IMR-90 (cell line): ENCODE measurements at places on chromosomes 12 and 14. TPM values are rescaled to one million over a fixed set of nuclear protein-coding genes. Genes with fewer than 3 reads are reported as not detected.

DNA sequence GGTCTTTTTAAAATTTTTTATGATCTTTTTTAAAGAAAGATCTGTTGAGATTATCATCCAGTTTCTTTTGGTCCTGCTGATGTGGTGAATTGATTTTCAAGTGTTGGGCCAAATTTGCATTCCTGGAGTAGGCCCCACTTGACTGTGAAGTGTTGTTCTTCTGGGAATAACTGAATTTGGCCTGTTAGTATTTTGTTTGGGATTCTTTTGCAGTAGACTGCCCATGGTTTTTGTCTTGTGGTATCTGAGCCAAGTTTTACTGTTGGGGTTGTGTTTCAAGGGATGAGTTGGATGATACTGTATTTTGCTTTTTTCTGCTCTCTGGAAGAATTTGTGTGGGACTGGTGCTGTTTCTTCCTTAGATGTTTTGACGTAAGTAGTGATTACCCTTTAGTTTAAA is 4.0 kb upstream of the SYCP3 start:
- no peaks in the 10 kb centered on the region for H3K4me1 ChIP-seq
- no peak overlapping the region for H3K27ac ChIP-seq
- no peaks in the 10 kb centered on the region for H3K27me3 ChIP-seq
- no peak for DNase-seq
- H3K36me3 ChIP-seq, result peaks cover 23% of the 10 kb centered on the region

DNA sequence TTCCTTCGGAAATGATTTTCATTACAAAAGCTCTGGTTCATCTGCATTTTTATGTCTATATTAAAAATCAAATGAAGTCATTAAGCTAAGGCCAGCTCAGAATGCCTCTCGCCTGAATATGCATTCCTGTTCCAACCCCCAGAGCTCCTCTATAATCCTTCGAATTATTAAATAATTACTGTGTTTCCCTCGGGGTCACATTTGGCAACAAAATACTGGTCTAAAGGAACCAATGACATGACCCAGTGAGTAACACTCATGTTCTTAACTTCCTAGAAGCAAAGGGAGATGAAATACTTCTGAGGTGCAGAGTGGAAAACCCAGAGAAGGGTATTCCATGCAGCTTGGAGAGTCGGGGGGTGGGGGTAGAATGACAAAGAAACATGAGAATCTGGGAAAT is 68.3 kb downstream of the FOXN3 start:
- no peak overlapping the region for H3K27ac ChIP-seq
- H3K4me1 ChIP-seq, result peaks cover 16% of the 10 kb centered on the region
- no peak overlapping the region for H3K4me3 ChIP-seq
- no peaks in the 10 kb centered on the region for H3K27me3 ChIP-seq

GRCh38 chr14:100713705-100714104 is 13.0 kb upstream of the DLK1 start:
- peaks cover 48% of the 10 kb centered on the region for H3K27me3 ChIP-seq
- no peaks in the 10 kb centered on the region; the same call in 1 of the 2 replicates for H3K4me1 ChIP-seq
- H3K27ac ChIP-seq, result no peak overlapping the region
- H3K4me3 ChIP-seq, result no peak overlapping the region
- H3K36me3 ChIP-seq, result no peaks in the 10 kb centered on the region

DNA sequence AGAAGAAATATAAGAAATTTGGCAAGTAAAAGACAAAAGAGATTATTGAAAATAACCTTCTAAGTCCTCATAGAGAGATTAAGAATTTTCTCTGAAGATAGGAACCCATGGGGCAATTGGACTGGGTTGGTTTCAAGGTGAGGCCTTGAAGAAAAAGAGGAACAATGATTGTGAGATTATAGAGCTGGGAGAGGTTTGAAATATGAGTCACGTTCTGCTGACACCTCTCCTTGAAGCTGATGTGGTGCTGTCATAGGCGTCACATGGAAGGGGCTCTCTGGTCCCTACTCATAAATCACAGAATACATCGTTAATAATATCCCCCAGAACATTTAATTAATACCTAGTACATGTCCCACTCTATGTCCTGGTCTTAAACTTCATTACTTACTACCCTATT is 227.6 kb upstream of the PDE3A start:
- H3K4me1 ChIP-seq, result peaks cover 4% of the 10 kb centered on the region; the same call in 1 of the 2 replicates
- H3K4me3 ChIP-seq, result no peak overlapping the region
- no peaks in the 10 kb centered on the region for H3K27me3 ChIP-seq
- no peak overlapping the region for H3K27ac ChIP-seq

Gene SLC22A17
- total RNA-seq, result 6.4 and 6.6 TPM in 2 replicates

DNA sequence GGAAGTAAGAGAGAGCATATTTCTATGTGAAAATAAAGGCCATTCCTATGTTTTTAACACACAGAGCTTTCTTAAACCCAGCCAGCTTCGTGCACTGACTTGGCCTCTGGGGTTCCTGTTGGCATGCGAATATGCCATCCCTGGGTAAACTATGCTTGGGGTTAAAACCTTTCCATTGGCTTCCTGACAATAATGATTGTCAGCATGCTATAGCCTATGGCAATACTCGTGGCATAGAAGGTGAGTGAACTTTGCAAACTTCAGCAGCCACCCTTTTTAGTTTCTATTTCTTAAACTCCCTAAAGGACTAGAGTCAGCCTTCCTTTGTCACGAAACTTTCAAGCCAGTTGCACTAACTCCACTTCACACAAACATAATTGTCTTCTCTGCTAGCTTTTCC is 148.4 kb upstream of the RGS6 start:
- H3K27me3 ChIP-seq, result no peaks in the 10 kb centered on the region
- peaks cover 3% of the 10 kb centered on the region; the same call in 1 of the 2 replicates for H3K4me1 ChIP-seq
- H3K4me3 ChIP-seq, result no peak overlapping the region
- no peaks in the 10 kb centered on the region for H3K36me3 ChIP-seq
- H3K27ac ChIP-seq, result peak overlapping the region; percentile 1; the same call in 1 of the 2 replicates
- no peak for DNase-seq

GRCh38 chr14:59532419-59532818 is 44.2 kb downstream of the CCDC175 start:
- no peak for DNase-seq
- H3K27me3 ChIP-seq, result no peaks in the 10 kb centered on the region
- no peak overlapping the region for H3K4me3 ChIP-seq
- peaks cover 10% of the 10 kb centered on the region for H3K4me1 ChIP-seq
- no peak overlapping the region for H3K27ac ChIP-seq

DNA sequence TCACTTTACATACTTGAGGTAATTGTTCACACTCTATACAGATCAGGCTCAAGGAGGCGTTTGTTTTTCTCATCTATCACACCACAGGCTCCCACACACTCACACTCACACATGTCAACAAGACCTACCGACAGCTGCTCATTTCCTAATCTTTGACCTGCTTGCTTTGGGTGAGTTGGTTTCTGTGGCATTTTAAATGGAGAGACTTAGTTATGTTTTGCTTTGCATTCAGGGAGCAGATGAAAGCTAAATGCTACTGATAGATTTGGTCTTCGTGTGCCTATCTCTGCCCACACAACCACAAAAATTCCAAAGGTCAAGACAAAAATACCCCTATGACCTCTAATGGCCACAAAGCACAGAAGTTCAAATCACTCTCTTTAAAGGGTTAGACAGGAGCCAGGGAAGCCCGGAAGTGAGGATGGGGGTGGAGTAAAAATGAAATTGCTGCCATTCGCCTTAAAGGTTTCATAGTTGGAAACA is 203.5 kb upstream of the G2E3 start:
- H3K4me1 ChIP-seq, result no peaks in the 10 kb centered on the region
- no peaks in the 10 kb centered on the region for H3K36me3 ChIP-seq
- H3K27me3 ChIP-seq, result peaks cover 6% of the 10 kb centered on the region
- no peak overlapping the region for H3K4me3 ChIP-seq
- no peak overlapping the region for H3K27ac ChIP-seq
- no peak for DNase-seq
